ENCODE measurements at places on chromosomes 12 and 14.
A peak's percentile ranks its signal among the peaks of the same experiment; 100 is the strongest.

GRCh38 chr12:41769810-41770209, 374.9 kb downstream of the GXYLT1 start:
- DNase-seq: no peak

DNA sequence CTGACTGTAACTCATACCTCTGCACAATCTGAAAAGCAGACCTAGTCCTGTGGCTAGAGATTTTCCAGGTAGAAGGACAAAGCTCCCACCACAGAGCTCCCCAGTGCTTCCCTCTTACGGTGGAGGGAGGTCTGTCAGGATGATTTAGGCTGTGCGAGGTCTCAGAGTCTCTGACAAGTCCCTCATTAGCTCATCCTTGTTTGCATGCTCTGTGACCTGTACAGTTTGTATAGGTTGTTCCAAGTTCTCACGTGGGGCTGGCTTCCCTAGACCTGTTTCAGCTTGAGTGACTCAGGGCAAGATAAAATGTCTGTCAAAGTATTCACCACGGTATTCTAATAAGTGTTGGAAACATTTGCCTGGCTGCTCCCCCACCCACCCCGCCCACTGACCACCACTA, 34.8 kb downstream of the ASCL1 start:
- no peak for DNase-seq

DNA sequence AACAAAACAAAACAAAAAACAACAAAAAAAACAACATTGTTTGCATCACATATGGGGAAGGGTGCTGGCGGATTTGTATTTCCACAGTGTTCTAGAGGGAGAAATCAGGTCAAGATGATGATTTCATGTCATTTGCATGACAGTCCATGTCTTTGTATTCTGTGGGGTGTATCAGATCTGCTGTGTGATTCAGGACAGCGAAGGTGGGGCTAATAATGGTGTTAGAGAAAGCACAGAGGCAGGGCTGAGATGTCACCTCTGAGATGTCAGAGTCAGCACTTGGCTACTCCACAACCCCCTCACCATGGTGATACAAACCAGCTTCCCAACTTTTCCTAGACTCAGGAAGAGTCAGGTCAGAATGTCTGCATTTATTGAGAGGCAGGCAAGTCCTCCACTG, 543.2 kb downstream of the BCL11B start:
- no peak for DNase-seq

DNA sequence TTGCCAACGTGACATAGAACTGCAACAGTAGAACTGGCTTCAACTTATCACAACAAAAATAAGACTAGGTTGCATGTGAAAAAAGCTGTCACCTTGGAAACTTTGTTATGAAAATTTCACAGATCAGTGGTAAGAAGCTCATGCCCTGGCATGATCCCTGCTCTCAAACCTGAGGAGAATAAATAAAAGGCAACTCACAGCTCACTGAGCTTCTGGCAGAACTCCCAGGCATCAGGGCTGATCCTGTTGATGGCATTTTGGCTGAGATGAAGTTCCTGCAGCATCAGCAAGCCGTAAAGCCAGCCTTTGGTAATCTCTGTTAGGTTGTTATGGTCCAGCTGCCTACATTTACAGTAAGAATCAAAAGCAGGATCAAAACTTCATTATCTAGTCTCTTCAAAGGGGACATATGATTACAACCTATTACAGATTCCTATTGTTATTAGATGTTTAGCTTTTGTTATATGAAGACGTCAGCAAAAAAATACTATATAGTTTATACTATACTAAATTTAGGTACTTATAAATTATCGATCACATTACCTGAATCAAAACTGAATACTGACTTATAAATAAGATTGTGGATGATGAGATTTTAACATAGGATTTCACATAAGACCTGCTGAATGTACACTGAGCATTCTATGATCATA, 32.0 kb downstream of the LRIG3 start:
- peak; percentile 11 for DNase-seq

DNA sequence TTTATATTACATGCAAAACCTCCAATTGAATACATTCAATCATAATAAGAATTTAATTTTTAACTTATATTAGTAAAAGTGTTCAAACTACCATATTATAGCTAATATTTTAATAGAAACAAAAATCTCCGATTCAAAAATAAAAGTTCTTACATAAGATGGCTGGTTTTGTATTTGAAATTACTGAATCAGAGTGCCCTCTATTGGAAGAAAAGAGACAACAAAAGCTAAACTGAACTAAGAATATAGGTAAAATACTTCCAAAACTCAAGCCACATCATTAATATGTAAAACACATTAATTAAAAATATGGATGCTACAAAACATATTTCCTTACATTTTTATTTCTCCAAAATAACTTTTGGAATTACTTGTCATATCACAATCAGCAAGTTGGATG, 120.3 kb downstream of the GARIN6 start:
- DNase-seq: no peak

DNA sequence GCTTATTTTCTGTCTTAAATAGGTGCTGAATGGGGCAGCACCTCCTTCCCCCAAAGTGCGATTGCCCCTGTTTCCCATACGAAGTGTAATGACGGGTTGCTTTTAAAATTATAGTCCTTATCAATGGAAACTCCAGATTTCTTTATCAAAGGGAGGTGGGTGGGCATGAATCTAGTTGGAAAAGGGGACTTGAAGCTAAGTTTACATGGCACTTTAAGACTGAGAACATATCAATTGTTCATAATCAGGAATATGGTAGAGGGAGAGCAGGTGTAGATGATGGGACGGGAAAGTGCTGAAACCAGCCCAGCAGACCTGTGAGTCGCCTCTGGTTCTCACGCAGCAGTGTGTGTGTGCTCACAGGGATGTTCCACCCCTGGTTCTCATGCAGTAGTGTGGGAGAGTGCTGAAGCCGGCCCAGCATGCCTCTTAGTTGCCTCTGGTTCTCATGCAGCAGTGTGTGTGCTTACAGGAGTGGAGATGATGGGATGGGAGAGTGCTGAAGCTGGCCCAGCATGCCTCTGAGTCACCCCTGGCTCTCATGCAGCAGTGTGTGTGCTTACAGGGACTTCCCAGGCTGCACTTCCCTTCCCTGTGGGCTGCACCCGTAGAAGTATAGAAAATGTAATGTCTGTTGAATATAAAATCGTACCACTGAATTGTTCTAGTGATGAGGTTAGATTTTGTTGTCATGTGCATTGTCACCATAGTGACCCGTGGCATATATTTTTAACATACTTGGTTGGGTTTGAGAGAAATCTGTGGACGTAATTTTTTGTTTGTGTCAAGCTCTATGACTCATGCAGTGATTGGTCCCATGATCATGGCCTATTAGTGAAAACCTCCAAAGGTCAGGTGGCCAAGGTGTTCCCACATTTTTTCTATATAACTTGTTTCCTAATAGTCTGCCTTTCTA, 51.6 kb downstream of the GPATCH2L start:
- DNase-seq: no peak

- DNase-seq: no peak
These were observed 31.8 kb upstream of the KRT77 start for GRCh38 chr12:52735106-52735505.

DNA sequence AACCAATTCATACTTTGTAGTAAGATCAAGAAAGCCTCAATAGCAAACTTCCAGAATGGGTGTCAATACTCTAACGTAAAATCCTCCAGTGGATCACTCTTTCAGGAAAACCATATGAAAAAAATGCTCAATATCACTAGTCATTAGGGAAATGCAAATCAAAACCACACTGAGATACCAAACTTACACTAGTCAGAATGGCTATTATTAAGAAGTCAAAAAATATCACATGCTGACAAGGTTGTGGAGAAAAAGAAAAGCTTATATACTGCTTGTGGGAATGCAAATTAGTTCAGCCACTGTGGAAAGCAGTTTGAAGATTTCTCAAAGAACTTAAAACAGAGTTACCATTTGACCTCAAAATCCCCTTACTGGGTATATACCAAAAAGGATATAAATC, 49.5 kb upstream of the ATXN7L3B start:
- DNase-seq: no peak

GRCh38 chr12:27571463-27571862, 47.5 kb downstream of the PPFIBP1 start:
- DNase-seq: no peak

- DNase-seq: no peak
These were observed 107.8 kb downstream of the DUSP6 start for GRCh38 chr12:89244536-89244935.

- no peak for DNase-seq
These were observed 7.7 kb downstream of the TNFAIP2 start for GRCh38 chr14:103130965-103131364.

GRCh38 chr14:31118892-31119291, 88.7 kb downstream of the HECTD1 start:
- DNase-seq: no peak

DNA sequence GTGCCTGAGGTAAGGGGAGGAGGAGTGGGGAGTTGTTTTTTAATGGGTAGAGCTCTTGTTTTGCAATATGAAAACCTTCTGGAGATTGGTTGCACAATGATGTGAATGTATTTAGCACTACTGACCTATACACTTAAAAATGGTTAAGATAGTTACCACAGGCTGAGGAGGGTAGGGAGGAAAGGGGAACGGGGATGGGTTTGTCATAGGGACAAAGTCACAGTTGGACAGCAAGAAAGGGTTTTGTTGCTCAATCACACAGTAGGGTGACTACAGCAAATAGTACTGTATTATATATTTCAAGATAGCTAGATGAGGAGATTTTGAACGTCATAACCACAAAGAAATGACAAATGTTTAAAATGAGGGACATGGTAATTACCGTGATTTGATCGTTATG, 1562.4 kb downstream of the AACS start:
- DNase-seq: no peak

DNA sequence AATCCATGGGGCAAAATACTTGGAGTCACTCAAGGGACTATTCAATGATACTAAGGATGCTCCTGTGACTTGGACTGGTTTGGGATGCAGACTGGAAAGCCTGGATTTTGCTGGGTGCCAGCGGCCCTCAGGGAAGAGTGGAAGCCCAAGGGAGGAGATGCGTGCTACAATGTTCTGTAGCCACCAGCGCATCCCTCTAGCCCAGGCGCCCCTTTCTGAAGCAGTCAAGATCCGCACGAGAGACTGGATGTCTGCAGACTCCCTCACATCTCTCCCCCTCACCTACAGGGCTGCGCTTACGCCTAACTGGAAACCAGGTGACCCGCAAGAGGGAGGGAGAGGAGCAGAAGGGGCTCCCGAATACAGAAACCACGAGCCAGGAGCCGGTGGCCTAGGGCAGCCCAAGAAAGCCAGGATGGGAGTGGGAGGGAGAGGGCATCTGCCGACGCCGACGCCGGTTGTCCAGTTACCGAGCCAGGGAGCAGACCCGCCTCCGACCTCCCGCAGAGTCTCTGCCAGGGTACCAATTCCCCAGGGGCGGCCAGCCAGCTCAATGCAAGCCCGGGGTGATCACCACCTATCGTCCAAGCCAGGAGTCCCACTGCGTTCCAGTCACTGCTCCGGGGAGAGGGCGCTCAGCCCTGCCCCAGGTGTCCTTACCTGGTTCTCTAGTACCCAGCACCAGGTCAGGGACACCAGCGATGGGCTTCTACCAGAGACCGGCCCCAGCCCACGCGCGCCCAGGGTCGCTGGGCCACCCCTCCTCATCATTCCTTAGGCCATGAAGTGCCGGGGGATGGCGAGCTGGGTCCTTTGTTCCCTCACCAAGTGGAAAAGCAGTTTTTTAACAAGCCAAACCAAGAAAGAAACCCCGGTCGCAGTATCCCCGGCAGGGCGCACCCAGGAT, 1.2 kb downstream of the NTN4 start:
- peak; percentile 19 for DNase-seq

- no peak for DNase-seq
These were observed 124.7 kb downstream of the ZNF664 start for GRCh38 chr12:124097701-124098100.

GRCh38 chr12:103865151-103865730, 24.2 kb upstream of the NT5DC3 start:
- no peak for DNase-seq

DNA sequence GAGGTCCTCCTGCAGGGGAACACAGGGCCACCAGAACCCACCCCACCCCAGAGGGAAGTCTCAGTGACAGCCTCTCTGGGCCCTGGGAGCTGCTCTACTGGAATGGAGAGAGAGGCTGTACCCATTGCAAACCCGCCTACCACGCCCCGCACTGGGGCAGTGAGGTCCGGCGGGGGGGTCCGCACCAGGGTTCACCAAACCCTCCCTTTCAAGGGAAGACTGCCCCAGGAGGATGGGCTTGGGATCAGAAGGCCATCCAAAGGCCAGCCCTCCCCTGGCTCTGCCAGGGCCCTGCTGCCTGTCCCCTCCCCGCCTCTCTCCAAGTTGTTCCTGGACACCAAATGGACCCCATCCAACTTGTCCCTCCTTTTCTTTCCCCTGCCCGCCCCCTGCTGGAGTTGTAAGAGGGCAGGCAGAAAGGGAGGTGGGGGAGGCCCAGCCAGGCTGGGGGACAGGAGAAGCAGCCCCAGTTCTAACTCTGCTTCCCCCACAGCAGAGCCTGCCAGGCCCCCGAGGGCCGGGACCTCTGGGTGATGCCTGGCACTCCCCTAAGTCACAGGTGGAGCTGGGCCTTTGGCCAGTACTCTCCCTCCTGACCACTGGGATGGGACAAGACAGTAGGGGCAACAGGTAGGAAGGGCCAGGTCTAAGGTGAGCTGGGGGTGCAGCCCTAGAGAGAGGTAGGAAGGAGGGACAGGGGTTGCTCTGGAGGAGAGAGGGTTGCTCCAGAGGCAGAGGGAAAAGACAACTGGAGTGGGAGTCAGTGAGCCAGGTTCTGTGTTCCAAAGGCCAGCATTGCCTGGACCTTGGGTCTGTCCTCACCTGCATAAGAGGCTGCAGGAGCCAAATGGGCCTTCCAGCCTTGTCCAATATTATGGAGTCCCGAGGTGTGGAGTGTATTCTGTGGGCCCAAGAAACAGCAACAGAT, 3.2 kb upstream of the DIO3 start:
- DNase-seq: no peak

DNA sequence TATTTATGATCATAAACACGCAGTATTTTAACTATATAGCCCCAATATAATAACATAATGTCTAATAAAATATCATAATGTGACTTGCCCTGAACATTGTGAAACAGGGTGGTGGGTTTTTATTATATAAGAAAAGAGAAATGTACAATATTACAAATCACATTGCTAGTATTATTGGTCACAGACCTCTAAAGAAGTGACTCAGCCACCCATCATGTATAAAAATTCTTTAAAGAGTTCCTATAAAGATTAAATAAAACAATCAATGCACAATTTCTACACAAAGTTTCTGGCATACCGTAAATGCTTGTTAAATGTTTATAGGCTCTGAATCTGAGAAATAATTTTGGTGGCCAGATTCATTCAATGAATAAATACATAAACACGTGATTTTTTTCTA, 28.9 kb downstream of the ABCC9 start:
- DNase-seq: no peak

DNA sequence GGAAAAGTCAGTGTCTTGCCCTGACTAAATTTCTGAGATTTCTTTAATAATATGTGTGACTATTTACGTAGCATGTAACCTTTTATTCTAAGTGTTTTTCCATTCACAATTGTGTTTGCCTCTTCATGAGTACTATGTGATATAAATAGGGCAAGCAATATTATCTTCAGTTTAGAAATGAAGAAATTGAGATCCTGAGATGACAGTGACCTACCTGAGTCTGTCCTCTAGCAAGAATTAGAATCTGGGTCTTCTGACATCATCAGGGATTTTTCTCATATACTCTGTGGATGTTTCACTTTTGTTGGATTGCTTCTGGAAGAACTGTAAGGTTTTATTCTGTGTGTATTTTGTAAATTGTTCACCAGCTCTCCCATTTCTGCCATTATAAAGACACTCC, 35.0 kb downstream of the TMTC2 start:
- no peak for DNase-seq

GRCh38 chr12:121579190-121579791, 1.5 kb downstream of the KDM2B start:
- peak; percentile 19 for DNase-seq

GRCh38 chr12:32302218-32303173, 96.9 kb upstream of the FGD4 start:
- DNase-seq: no peak
